ENCODE measurements at places on chromosomes 12 and 14.

- H3K27me3 ChIP-seq = no peaks in the 10 kb centered on the region
- H3K4me1 ChIP-seq = peaks cover 5% of the 10 kb centered on the region
These were observed 22.3 kb upstream of the STK38L start for GRCh38 chr12:27221625-27222387.

GRCh38 chr12:31316891-31317290 lies 9.1 kb downstream of the SINHCAF start:
- H3K4me3 ChIP-seq = no peak overlapping the region
- H3K4me1 ChIP-seq = peaks cover 8% of the 10 kb centered on the region
- no peak for DNase-seq
- no peaks in the 10 kb centered on the region for H3K27me3 ChIP-seq
- H3K27ac ChIP-seq = no peak overlapping the region

DNA sequence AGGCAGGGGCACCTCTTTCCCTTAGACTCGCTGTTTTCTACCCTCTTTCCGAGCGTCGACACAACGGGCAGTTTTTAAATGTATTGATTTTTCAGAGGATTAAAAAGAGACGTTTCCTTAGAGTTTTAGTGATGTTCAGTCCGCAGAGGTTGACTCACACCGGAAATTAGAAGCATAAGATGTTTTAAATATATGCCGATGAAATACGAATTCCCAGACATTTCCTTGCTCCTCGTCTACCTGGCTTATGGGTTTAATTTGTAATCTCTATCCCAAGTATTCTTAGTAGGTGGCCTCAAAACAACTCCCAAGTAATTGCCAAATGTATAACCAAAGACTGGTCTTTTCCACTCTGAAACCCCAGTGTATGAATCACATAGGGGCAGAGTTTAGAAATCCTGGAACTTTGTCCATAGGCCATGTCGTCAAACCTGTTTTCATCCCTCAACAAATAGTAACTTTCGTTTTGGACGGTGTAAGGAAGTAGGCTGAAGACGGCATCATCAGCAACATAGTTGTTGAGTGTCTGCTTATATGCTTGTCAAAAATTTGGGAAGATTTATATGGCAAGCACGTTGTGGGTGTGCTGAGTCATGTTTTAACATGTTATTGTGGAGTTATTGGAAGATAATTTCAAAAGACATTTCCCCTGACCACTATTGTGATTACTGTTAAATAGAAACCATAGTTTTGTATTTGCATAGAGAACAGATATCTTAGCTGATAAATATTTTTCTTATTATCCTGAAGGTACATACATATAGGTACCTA lies 824 bp downstream of the TBK1 start:
- peak overlapping the region; percentile 99 for H3K27ac ChIP-seq
- H3K36me3 ChIP-seq = no peaks in the 10 kb centered on the region
- no peaks in the 10 kb centered on the region for H3K27me3 ChIP-seq
- DNase-seq = no peak
- peaks cover 2% of the 10 kb centered on the region for H3K4me1 ChIP-seq

DNA sequence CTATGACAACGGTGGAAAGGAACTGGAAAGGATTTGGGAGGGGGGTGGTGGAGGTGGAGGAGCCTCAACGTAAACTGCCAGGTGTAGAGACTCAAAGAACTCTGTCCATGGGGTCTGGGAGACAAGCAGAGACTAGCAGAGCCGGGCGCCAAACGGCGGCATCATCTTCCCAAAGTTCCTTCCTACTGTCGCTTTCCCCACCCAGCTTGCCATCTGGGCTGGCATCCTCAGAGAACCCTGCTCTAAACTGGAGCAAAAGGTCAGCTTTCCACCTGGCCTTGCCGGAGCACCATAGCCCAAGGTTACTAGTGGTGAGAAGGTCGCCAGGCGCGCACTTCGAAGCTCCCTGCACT lies 4.0 kb upstream of the IRF2BPL start:
- no peaks in the 10 kb centered on the region for H3K36me3 ChIP-seq
- H3K4me1 ChIP-seq = peaks cover 16% of the 10 kb centered on the region
- peak overlapping the region; percentile 82 for H3K27ac ChIP-seq
- H3K4me3 ChIP-seq = peak overlapping the region; percentile 9

DNA sequence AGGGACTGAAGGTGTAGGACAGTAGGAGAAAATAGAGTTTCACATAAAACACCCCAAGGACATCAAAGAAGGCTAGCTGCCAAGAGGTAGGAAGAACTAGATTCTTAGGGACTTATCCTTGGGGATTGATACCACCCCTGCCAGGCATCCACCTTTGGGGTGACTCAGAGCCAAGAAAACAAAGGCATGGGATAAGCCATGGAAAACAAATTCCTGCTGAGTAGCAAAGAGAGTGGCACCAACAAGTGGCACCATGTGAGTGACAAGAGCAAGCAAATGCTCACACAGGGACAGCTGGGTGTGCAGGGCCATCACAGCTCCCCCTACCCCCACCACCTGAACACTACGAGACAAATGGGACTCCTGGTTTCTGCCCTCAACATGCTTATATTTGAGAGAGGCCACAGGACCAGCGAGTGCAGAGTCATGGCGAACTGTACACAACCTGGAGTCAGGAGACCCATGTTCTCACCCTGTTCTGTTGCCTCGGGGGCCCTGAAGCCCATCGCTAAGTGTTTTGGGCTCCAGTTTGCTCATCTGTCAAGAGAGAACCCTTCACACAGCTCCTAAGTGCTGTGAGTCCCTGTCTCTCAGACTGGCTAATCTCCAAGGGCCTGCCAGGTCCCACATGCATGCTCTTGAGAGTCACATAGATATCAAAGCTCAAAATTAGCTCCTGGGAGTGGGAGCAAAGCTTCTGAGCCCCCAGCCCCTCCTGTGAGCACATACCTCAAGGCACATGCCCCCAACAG lies 91.9 kb downstream of the DPF3 start:
- no peak for DNase-seq
- no peak overlapping the region for H3K4me3 ChIP-seq

DNA sequence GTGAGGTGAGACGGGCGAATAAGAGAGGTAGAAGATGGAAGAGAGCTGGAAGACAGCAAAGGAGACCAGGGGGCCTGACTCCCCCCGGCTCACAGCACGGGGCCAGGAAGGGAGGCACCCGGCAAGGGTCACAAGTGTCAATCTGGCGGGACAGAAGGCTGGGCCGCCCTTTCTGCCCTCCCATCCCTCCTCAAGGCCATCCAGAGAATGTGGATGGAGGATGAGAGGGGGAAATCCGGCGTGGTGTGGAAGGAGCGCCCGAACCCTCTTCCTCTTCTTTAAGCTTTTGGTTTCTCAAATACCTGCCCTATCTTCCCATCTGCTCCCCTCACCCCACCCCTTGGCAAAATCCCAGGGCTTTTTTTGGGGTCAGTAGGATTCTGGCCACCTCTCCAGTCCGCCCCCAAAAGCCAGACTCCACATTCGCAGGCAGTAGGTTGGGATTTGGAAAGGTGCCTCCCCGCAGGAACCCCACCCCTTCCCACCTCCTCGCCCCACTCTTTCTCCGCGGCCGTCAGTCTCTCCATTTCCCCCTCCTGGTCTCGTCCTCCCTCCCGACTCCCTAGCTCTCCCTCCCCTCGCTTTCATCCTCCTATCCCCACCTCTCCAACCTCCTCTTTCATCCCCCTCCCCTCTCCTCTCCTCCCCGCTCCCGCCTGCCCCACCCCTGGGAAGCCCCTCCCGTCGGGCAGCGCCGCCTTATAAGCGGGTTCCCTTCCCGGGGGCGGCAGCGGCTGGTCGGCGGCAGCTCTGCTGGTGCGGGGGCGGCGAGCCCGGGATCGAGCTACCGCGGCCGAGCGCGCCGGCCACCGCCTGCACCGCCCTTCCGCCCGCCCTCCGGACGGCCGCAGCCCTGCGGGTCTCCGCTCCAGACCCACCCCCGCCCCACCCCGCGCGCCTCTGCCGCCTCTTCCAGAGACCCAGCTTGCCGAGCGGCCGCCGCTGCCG lies at the start of gene PTMS:
Gene PTMS, plus strand, starts transcription at position 730 of the 948 bp plus-strand sequence. CDS start 343 bp downstream, outside the sequence.
- peaks cover 31% of the 10 kb centered on the region for H3K4me1 ChIP-seq
- H3K27ac ChIP-seq = peak within 1 kb of the TSS; percentile 98
- no peaks in the 10 kb centered on the region for H3K27me3 ChIP-seq
- peak within 1 kb of the TSS; percentile 93 for H3K4me3 ChIP-seq
- DNase-seq = peak; percentile 89

DNA sequence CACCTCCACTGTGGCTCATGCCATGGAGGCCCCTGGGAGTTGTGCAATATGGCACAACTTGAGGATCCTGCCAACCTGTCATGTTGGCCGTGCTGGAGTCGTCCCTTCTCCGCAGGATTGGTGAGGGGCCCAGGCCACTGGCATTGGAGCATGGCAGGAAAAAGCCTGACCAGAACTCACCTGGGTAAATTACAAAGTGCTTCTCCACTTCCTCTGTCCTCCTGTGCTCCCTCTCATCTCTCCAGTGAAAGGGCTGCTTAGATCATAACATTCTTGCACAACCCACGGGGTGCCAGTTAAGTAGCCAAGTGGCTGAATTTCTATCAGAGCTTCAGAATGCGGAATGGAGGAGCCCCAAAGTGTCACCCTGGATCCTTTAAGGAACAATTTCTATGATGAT lies 381.0 kb downstream of the DPF3 start:
- H3K4me3 ChIP-seq = no peak overlapping the region
- no peaks in the 10 kb centered on the region for H3K27me3 ChIP-seq
- H3K27ac ChIP-seq = no peak overlapping the region
- peaks cover 4% of the 10 kb centered on the region for H3K4me1 ChIP-seq
- H3K36me3 ChIP-seq = no peaks in the 10 kb centered on the region
- no peak for DNase-seq

- H3K4me3 ChIP-seq = no peak overlapping the region
- peaks cover 2% of the 10 kb centered on the region for H3K4me1 ChIP-seq
- H3K27ac ChIP-seq = no peak overlapping the region
- no peak for DNase-seq
- no peaks in the 10 kb centered on the region for H3K36me3 ChIP-seq
These were observed 35.1 kb upstream of the MMP19 start for GRCh38 chr12:55877824-55878223.

DNA sequence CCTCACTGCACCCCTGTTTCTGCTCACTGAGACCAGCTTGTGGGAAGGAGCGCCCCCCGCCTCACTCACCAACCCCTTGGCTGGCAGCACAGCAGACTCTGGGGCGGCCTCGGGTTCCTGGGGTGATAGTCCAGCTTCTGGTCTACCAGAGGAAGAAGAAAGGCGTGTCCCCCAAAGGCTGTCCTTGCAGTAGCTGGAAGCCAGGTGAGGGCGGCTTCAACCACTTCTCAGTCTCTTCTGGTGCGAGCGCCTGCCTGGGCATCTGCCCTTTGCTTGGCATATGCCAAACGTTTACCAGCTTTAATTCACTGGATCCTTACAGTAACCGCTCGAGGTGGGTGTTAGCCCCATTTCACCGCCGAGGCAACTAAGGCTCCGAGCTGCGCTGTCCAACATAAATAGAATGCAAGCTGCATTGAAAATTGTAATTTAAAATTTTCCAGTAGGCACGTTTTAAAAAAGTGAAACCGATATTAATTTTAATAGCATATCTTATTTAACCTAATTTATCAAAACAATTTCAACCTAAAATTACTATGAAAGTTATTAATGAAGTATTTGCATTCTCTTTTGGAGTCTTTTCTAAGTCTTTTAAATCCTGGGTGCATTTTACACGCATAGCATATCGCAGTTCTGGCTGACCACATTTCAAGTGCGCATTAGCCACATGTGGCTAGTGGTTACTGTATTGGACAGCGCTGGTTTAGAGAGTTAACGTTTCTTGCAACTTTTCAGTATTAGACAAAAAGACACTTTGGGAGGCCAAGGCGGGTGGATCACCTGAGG lies 872 bp downstream of the FAM177A1 start:
- no peaks in the 10 kb centered on the region for H3K4me1 ChIP-seq
- peak overlapping the region; percentile 95 for H3K27ac ChIP-seq
- H3K36me3 ChIP-seq = no peaks in the 10 kb centered on the region
- no peaks in the 10 kb centered on the region for H3K27me3 ChIP-seq

DNA sequence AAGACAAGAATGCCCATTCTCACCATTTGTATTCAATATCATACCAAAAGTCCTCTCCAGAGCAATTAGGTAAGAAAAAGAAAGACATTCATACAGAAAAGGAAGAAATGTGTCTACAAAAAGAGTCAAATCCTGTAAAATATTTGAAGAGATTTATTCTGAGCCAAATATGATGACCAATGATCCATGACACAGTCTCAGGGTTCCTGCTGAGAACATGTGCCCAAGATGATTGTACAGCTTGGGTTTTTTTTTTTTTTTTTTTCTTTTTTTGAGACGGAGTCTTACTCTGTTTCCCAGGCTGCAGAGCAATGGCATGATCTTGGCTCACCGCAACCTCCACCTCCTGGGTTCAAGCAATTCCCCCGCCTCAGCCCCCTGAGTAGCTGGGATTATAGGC lies 296.2 kb downstream of the C12orf75 start:
- no peak overlapping the region for H3K27ac ChIP-seq
- peaks cover 15% of the 10 kb centered on the region for H3K4me1 ChIP-seq
- no peaks in the 10 kb centered on the region for H3K27me3 ChIP-seq
- H3K4me3 ChIP-seq = no peak overlapping the region
- DNase-seq = no peak

- no peak overlapping the region for H3K4me3 ChIP-seq
- no peaks in the 10 kb centered on the region for H3K4me1 ChIP-seq
- H3K36me3 ChIP-seq = no peaks in the 10 kb centered on the region
- no peak for DNase-seq
- H3K27ac ChIP-seq = no peak overlapping the region
These were observed 233.4 kb upstream of the FKBP4 start for GRCh38 chr12:2561367-2561766.

- no peak overlapping the region for H3K27ac ChIP-seq
- no peaks in the 10 kb centered on the region for H3K4me1 ChIP-seq
- H3K27me3 ChIP-seq = no peaks in the 10 kb centered on the region
- peak overlapping the region; percentile 4 for H3K4me3 ChIP-seq
These were observed 353.6 kb downstream of the TMEM121 start for GRCh38 chr14:105879867-105880561.

GRCh38 chr12:41064411-41064810 lies 123.7 kb upstream of the PDZRN4 start:
- H3K27me3 ChIP-seq = no peaks in the 10 kb centered on the region
- H3K27ac ChIP-seq = no peak overlapping the region
- no peaks in the 10 kb centered on the region for H3K4me1 ChIP-seq
- H3K4me3 ChIP-seq = no peak overlapping the region
- no peak for DNase-seq
- no peaks in the 10 kb centered on the region for H3K36me3 ChIP-seq

- no peak overlapping the region for H3K4me3 ChIP-seq
- no peak overlapping the region for H3K27ac ChIP-seq
These were observed 53.8 kb downstream of the SPTLC2 start for GRCh38 chr14:77562681-77563080.

DNA sequence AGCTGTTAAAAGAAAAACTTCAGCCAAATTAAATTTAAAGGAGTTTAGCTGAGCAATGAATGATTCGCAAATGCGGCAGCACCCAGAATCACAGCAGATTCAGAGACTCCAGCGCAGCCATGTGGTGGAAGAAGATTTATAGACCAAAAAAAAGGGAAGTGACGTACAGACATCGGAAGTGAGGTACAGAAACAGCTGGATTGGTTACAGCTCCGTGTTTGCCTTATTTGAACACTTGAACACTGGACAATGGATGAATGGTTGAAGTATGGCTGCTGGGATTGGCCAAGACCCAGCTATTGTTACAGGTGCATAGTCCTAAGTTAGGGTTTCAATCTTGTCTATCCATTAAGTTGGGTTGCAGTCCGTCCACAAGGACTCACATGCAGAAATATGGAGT lies 42.6 kb downstream of the GALNT8 start:
- no peaks in the 10 kb centered on the region for H3K4me1 ChIP-seq
- no peak overlapping the region for H3K4me3 ChIP-seq
- H3K27me3 ChIP-seq = no peaks in the 10 kb centered on the region
- no peak overlapping the region for H3K27ac ChIP-seq
- peaks cover 9% of the 10 kb centered on the region for H3K36me3 ChIP-seq

All from neuronal stem cell (in vitro differentiated cells).